Renal pelvis (tissue), 12 donors: ENCODE measurements at places on chromosomes 1 and 21.

DNA sequence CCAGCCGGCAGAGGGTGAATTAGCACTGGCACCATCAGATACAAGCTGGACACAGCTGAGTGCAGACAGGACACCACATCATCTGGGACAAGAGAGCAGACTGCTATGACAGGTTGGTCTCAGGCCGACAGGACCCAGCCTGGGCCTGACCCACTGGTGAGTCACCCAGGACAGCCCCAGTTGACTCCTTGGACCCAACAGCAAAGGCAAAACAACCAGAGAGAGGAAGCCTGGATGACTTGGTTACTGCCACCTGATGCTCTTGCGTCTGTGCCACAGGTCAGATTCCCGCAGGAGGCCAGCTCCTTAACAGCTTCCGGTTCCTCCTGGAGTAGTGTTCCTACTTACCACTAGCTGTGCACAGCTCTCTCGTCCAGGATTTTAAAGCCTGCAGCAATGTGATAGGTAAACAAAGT lies 18.5 kb downstream of the CCN1 start:
- no peak for DNase-seq

DNA sequence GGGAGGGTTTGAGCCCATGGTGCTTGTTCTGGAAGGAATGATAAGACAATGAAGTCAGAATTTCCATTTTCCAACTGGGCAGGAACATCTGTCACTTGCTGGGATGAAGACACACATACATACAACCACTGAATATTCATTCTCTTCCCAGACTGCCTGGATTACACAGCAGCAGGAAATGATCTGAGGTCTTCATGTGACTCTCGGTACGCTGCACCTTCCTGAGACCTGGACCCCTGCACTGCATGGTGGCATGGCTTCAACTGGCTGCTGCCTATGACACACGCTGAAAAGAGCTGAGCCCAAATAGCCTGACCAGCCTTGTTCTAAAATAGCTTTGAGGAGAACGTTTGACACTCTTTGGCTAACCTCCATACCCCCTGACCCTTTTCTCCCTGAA lies 150.6 kb downstream of the GABPA start:
- no peak for DNase-seq

- DNase-seq: no peak
Observed at GRCh38 chr1:36133484-36133883, 8.5 kb upstream of the COL8A2 start.

DNA sequence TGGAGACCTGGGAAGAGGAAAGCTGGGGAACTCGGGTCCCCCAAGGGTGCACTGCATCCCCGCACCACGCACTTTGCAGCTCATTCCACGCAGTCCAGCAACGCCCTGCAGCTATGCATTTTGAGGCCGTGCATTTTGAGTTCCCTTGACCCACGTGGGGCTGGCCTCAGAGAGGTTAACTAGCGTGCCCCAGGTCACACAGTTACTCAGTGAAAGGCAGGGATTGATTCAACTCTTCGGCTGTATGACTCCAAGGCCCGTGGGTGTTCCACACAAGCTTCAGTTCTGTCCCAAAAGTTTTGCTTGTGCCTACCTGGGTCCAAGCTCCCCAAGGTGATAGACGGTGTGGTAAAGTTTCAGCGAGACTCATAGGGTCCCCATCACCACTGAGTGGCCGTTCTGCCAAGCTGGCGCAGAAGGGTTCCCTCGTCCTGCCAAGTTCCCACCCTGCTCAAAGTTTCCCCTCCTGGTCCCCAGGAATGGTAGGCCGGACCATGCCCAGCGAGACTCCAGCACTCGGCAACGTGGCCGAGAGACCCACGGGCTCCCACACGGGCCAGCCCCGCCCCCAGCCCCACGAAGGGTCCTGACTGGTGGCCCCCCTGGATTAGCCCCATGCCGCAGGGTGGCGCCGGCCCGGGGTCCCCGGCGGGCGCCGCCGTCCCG lies 611 bp downstream of the HSPG2 start:
- no peak for DNase-seq

GRCh38 chr21:24658926-24659325 lies 948.4 kb downstream of the MRPL39 start:
- DNase-seq: no peak

DNA sequence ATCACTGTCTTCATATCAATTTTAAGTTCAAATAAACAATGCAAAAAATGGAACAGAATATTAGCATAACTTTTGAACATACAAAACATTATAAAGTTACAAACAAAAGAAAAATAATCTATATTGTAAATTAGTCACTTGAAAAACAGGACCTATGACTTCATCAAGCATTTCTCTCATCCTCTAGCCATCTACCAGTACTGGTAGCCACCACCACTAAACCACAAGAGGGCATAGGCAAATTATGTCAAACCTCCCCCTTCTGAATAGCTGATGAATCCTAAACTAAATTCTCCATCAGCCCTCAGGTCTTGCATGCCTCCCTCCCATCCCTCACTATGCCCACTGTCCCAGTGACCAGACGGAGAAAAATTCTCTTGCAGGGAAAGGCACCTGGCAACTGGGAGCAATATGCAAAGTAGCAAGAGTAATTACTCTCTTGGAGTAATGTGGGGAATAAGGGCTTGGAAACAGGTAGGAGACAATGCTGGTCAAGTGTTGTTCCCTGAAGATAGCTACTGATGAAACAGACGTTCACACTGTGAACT lies 37.1 kb downstream of the SSX2IP start:
- no peak for DNase-seq

DNA sequence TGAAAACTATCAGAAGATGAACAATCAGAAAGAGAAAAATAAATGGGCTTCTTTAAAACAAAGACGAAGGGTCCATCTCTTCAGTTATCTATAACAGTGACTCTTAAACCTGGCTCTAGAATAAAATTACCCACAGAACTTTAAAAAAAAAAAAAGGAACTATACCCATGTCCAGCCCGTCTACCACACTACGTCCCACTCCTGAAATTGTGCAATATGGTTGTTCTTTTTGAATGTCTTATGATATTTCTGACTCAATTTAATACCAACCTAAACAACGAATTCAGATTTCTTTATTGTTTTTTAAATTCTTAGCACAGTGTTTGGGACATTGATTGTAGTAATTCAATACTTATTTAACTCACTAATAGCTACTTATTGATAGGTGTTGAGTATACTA lies 246.3 kb downstream of the DPYD start:
- DNase-seq: no peak

DNA sequence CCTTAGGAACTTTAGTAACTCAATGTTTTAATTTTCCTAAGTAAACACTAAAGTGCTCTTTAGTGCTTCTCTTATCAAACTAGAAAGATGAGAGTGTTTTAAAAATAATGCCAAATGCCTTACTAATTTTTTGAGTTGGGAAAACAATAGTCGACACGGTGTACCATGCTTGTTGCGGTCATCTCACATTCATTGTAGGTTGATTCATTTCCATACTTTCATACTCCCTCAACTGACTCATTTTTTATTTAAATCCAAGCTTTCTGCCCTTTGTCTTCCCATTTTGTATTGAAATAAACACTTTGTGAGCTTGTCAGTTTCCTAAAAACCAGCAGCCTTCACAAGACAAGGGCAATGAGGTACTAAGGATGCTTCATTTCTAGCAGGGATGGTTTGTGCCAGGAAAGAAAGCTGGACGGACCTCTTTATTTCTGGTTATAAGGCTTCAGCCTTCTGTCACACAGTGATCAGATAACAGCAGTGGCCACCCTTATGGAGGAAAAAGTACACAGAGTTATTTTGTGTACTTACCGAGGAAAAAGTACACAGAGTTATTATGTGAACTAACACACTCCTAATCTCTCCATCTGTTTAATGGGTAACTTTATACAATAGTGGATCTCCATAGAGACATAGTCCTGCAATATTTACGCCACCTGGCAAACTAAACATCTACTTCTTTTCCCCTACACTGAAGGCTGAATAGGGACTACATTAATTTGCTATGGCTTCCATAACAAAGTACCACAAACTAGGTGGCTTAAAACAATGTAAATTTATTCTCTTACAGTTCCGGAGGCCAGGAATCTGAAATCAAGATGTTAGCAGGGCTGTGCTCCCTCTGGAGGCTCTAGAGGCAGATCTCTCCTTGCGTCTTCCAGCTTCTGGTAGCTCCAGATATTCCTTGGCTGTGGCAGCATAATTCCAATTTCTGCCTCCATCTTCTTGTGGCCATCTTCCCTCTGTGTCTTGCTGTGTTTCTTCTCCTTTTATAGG lies 13.0 kb upstream of the CCDC190 start:
- DNase-seq: no peak

- DNase-seq: no peak
Observed at GRCh38 chr1:6209661-6210580, 4.0 kb downstream of the RNF207 start.

GRCh38 chr1:107794571-107794970 lies 170.4 kb downstream of the VAV3 start:
- DNase-seq: no peak

DNA sequence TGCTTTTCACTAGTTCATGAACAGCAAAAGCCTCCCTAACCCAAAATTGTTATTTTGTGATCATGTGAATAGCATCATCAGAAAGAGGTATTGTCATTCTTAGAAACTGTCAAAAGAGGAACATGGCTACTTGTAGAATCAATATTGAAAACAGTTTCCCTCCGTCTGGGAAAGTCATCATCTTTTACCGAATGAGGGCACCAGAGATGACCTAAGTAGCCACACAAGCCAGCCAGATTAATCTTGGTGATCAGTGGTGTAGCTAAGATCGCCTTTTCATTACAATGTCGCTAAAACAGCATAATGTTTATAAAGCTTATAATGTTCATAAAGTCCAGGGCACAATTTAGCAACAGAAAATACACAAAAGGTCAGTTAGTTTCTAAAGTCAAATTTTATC lies 136.1 kb downstream of the SIPA1L2 start:
- no peak for DNase-seq

- no peak for DNase-seq
Observed at GRCh38 chr1:169117599-169117998, 11.1 kb downstream of the ATP1B1 start.

GRCh38 chr1:236211815-236212214 lies 69.5 kb downstream of the GPR137B start:
- no peak for DNase-seq

DNA sequence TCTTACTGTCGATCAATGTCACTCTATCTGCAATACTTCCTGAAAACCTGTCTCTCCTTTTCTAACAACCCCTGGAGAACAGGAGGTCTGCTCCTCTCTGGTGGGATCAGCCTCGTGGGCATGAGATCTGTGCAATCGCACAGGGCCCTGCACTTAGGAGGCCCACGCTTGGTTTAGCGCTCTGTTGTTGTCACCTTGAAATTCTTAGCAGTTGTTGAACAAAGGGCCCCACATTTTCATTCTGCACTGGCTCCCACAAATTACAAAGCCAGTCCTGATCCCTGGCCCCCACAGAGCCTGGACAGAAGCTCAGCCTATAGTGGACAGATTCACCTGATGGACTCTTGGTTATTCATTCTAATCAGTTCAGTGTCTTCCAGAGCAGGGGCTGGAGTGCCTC lies 18.6 kb downstream of the SPOCD1 start:
- no peak for DNase-seq

GRCh38 chr1:33292726-33293340 lies 28.1 kb downstream of the A3GALT2 start:
- DNase-seq: no peak

DNA sequence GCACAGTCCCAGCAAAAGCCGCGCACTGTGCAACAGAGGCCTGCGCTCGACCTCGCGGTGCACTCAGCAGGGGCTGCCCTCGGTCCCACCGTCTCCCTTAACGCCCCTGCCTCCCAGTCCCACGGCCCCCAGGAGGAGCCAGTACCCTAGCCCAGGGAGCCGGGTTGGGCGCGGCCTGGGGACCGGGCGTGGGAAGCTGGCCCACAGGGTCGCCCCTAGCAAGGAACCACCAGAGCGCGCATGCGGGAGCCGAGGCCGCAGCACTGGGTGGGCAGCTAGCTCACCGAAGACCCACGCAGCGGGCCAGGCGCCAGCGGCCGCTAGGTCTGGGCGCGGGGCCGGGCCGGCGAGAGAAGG lies 21.6 kb upstream of the ZNF678 start:
- peak; percentile 30 for DNase-seq

GRCh38 chr1:34850382-34850781 lies 9.2 kb downstream of the SMIM12 start:
- no peak for DNase-seq

- peak; percentile 36 for DNase-seq
Observed at GRCh38 chr1:104132382-104132973, 382.8 kb downstream of the AMY1C start.

- DNase-seq: peak; percentile 47
Observed at GRCh38 chr1:243917177-243917862, 67.3 kb upstream of the AKT3 start.

DNA sequence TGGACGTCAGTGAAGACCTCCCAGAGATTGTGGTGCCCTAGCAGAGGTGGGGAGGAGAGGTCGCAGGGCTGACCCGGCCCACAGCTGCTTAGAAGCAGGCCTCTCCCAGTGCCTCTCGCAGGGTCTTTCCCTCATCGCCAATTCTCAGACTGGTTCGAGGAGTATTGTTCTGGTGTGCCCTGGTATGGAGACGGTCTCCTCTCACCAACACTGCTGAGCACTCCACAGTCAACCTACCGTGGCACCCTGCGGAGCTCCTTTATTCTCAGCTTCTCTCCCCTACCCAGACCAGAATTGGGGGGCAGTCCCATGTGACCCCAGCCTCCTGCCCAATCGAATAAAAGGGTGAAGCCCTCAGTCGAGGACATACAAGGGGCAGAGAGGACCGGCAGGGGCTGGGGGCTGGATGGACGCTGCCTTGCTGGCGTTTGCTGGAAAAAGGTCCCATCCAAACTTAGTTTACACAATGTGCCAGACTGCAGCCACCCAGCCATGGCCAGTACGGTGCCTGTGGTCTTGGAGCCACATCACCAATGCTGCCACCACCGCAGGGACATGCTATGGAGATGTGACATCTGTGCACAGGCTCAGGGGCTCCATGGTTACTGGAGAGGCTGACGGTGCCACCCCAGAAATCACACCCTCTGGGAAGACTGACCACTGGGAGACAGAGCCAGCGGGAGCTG lies 80.8 kb downstream of the STUM start:
- no peak for DNase-seq

- DNase-seq: no peak
Observed at GRCh38 chr21:19767546-19767945, 1230.7 kb upstream of the NCAM2 start.

DNA sequence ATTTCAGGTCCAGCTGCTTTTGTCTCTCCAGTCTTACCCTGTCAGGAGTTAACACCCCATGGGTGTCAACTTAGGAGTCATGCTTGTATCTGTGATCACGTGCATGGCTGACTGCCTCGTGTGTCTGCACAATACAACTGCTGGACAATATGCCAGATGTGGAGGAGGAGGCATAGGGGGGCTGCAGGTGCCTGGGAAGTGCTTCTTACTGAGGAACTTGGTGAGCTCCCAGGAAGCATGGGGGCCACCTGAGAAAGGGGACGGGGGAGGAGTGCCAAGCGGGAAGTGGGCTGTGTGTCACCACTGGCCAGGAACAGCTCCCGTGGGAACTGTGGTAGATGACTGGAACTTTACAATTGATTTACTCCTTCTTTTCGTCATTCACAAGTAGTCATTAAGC lies 9.5 kb downstream of the RHEX start:
- DNase-seq: no peak
